ENCODE measurements at places on chromosomes 1 and 21.
A peak's percentile ranks its signal among the peaks of the same experiment; 100 is the strongest.

DNA sequence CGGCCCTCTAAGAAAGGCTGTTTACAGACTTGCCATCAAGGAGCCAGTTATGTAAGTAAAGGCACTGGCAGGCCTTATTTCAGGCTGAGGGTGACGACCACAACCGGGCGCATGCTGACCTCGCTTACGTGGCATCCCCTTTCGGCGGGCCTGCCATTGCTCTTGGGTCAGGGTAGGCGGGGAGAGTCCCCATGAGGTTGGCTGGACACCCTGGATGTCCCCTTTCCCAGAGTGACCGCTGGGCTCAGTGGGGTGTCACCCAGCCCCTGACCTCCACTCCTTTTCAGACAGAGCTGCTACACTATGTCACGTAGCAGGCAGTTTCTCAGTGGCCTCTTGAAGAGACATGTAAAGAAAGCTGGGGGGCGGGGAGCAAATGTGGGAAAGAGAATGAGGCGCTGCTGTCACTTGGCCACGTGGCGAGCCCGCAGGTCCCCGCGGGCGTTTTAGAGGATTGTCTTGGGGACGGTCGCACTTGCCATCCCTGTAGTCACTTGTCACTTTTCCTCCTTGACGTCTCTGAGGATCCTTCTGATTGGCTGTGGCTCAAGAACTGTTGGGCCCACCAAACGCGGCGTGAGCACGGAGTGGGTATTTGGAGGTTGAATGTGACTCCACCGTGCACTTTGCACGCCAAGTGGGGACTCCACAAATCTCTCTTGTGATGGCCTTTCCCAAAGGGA, 42.2 kb downstream of the SLC37A1 start:
- no peak for DNase-seq

DNA sequence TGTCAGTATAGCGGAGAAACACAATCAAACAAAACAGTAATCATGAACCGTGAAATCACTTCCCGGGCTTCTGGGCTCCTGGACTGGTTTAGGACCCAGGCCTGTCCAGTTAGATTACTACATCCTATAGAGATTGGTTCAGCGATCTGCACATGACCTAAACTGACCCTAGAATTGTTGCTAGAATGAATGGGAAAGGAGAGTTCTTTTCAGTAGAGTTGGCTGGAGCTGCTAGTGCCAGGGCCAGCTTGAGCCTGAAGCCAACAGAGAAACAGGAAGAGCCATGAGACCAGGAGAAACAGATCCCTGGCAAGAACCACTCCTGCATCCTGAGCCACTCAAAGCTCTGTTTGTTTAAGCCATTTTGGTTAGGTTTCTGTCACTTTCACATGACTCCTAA, 474.3 kb upstream of the C1orf87 start:
- DNase-seq, result peak; percentile 41

- DNase-seq, result no peak
These were observed 40.7 kb downstream of the RPS6KA1 start for GRCh38 chr1:26570287-26570686.

DNA sequence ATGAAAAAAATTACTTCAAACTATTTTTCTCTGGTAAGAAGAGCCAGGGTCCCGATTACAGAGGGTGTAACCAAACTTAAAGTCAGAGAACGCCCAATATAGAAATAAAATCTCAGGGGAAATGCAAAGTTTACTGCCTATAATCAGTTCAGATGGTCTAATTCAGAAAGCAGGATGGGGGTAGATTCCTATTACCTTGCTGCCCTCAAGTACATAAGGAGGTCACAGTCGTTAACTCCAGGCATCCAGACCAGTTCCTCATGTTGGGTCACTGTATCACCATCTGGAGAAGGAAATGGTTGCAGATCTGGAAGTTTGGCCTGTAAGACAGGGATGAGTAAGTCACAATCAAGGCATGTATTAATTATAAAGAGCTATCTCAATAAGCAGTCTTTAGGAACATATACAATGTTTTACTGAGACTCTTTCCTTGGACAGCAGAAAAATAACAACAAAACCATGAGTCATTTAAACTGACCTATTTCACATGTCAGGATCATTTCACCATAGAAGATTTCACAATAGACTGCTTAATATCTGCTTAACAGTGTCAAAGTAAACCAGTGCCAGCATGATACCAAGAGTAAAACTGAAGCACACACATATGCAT, 179.4 kb downstream of the SLC45A1 start:
- DNase-seq, result no peak

DNA sequence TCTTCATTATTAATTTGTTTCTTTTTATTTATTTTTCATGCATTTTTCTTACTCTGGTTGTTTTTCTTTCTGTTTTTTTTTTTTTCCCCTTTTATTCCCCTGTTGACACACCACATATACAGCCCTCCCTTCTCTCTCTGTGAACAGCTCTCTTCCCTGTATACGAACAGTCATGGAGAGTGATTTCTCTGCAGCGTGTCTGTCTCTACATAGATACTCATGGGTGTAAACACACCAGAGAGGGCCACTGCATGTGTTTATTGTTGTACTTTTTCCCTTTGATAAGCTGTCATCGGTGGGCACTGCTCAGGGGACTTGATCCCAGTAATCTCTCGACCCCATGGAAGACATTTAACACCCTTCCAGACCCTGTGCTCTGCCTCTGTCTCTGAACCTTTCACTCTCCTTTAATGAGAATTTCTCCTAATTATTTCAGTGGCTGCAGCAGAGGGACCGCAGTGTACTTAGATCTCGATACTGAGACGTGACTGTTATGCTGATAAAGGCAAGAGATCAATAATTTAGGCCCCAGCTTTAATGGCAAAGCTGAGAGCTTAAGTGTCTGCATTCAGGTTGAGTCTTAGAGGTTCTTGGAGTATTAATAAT, 113.1 kb downstream of the PBX1 start:
- DNase-seq, result no peak

DNA sequence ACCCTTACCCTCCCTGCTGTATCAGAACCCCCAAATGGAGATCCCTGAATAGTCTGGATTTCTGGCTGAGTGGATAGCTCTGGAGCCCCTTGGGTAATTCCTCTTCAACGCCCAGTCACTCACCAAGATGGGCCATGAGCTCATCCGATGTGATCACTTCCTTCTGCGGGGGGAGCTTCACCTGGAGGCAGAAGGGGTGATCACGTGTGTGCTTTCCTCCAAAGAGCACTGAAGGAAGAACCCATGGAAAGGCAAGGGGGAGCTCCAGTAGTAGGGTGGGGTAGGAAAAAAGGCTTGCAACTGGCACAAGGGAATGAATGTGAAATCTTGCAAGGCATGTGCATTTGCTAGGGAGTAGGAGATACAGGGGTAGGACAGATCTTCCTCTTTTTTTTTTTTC, 5.1 kb downstream of the MINDY1 start:
- no peak for DNase-seq

DNA sequence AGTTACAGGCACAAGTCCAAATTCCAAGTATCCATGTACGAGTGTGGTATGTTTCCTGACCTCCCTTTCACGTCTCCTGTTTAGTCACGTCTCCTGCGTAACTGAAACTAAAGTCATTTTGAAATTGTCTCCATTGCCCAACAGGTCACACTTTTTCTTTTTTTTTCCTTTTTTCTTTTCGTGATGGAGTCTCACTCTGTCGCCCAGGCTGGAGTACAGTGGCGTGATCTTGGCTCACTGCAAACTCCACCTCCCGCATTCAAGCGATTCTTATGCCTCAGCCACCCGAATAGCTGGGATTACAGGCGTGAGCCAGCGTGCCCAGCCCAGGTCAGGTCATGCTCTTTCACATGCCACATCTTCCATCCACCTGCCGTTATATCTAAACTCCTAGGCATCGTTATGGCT, 38.2 kb downstream of the L1TD1 start:
- no peak for DNase-seq

DNA sequence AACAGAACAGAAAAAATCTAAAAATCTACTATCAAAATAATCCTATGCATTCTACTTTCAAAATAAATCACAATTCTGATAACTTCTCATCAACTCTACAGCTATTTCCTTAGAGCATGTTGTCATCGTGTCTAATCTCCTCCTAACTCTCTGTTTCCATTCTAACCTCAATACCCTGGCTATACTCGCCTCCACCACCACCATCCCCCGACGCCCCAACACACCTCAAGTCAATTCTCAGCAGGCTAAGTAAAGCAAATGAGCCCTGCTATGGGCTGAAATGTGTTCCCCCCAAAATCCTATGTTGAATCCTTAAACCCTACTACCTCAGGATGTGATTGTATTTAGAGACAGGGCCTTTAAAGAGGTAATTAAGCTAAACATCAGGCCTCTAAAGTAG, 34.6 kb downstream of the NRDC start:
- DNase-seq, result no peak

DNA sequence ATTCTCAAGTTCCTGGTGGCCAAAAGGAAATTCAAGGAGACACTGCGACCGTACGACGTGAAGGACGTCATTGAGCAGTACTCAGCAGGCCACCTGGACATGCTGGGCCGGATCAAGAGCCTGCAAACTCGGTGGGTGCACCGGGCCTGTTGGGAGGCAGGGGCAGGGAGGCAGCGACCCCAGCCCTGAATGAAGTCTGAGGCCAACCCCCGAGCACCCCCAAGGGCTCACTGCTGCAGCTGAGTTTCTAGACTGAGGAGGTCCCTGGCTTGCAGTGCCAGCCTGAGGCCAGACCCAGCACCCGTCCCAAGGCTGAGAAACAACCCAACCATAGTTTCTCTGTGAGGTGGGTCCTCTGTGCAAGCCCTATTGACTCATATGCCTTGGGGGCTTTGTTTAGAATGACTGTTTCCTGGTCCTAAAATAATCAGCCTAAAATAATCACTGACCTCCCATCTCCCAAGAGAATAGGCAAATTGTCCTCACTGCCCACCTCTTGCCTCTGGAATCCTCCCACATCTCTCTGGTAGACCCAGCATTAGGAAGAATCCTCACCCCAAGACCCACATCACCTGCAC, 27.1 kb downstream of the CITED4 start:
- DNase-seq, result no peak

GRCh38 chr1:77614037-77614436, 68.4 kb downstream of the ZZZ3 start:
- DNase-seq, result no peak

GRCh38 chr1:40240390-40240789, 7.3 kb upstream of the TMCO2 start:
- DNase-seq, result no peak

DNA sequence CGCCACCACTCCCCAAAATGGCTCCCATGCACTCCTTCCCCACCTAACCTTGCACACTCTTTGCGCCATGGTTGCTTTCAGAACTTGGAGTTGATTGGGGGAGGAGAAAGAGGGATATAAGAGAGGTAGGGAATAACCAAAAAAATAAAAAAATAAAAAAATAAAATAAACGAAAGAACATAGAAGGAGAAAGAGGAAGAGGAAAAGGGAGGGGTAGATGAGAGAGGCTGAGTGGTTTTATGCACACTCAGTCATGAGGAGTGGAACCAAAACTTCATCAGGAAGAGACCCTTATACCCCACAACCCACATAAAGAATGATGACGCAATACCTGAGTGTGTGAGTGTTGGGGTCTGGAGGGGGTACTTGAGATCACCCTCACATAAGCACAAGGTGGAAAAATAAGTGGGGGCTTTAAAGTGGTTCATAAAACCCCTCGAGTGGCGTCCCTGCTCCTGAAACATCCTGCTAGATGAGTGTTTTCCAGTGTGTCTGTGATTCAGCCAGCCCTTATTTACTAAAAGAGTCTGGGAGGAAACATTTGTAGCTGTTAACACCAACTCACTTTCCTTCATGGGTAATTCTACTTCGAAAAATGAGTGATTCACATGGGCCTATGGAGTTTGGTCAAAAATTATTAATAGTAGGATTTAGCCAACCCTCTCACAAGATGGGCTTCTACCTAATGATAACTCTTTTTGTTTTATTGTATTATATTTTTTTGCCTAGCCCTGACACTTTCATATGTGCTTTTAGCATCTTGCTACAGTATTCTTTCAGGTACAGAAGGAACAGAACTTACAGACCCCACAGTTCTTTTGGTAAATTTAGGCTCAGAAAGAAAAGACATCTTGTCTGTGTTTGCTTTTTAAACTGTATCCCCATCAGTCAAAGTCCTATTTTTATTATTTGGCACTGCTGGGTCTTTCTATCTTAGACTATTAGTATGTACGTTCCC, 5.2 kb downstream of the SLAMF1 start:
- no peak for DNase-seq

DNA sequence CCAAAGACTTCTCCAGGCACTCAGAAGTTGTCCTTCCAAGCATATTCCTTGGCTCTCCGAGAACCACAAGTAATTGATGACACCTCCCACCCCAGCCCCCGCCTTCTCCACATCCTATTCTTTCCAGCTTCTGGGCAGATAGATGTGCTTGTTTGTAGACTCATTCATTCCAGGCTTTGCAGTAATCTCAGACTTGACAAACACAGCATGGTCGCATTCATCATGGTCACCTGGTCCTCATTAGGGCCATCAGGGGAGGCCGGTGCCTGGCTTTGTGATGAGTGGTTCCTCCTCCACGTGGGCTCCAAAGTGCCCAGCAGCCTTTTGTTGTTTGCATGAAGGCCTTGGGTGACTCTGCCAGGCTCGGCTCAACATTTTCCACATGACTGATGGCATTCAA, 28.5 kb upstream of the KCNE2 start:
- no peak for DNase-seq

- DNase-seq, result no peak
These were observed 5.1 kb upstream of the PTPRC start for GRCh38 chr1:198633675-198634121.

- no peak for DNase-seq
These were observed 48.1 kb upstream of the ANGPTL1 start for GRCh38 chr1:178918955-178919354.

DNA sequence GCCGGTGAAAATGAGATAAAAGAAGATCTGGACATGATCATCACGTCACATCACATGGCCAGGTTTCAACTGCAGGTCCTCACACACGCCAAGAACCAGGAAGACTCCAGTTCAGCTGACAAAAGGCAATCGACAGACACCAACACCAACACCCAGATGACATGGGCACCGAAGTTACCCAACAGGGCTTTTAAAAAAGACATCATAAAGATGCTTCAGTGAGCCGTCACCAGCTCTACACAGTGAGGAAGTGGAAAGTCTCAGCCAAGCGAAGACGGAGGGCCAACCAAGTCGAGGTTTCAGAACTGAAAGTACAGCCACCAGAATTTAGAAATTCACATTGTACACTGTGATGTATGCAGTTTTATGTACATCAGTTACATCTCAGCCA, 154.3 kb upstream of the COL6A1 start:
- no peak for DNase-seq

DNA sequence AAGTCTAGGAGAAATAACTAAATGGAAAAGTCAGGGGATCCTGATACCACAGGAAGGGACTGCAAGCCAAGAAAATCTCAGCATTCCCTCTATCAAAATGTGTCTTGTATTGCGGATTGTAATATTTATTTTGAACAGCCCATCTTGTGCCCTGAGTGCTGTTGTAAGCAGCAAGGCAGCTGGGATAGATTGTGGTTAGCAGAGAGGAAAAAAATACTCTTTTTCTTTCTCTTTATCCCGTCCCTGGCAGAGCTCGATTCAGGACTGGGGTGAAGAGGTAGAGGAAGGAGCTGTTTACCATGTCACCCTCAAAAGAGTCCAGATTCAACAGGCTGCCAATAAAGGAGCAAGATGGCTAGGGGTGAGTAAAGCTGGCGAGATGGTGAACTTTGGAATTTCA, 1.2 kb downstream of the RGL1 start:
- DNase-seq, result no peak
